ENCODE measurements at places on chromosomes 7 and 10. TPM values are rescaled to one million over a fixed set of nuclear protein-coding genes. Genes with fewer than 3 reads are reported as not detected.

- DNase-seq: no peak
Observed at GRCh38 chr10:44659320-44659719, 251.8 kb upstream of the TMEM72 start.

GRCh38 chr7:4269746-4270145 is 412.3 kb upstream of the FOXK1 start:
- no peak for DNase-seq

DNA sequence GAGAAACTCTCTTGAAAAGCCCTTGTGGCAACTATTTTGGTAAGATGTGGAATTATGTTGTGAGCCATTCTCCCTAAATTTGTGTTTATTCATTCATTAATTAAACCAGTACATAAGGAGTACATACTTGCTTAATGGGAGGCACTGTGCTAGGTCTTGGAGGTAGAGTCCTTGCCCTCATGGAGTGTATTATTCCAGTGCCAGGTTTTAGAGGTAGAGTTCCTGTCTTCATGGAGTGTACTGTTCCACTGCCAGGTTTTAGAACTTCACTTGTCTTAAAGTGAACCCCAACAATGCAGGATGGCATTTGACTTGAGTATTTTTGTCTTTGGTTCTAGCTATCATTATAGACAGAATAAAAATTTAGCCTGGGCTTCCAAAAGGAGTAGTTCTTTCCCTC is 8.8 kb downstream of the MXI1 start:
- no peak for DNase-seq

Gene ELN
- 27.5 TPM for total RNA-seq

Measured in hematopoietic multipotent progenitor cell (in vitro differentiated cells).